ENCODE measurements at places on chromosomes 11 and 22.

GRCh38 chr11:62125316-62125715 lies 1.5 kb downstream of the INCENP start:
- no peak for DNase-seq

- DNase-seq, result no peak
Observed at GRCh38 chr11:133263332-133263731, 269.0 kb downstream of the OPCML start.

GRCh38 chr11:110303414-110303826 lies 7.0 kb upstream of the RDX start:
- no peak for DNase-seq

DNA sequence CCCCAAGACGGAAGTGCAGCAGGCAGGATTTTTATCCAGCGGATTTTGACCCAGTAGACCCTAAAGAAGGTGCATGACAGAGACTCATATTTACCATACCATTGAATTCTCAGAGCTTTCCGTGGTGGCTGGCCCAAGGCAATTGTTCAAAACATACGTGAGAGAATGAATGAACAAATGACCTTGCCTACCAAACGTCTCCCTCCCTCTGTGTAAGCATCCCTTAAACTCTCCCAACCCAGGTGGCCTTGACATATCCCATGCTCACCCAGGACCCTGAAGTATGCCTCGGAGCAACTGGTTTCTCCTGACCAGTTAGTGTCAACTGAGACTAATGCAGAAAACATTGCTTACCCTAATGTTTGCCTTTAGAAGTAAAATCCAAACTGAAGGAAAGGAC lies 154.9 kb downstream of the TEAD1 start:
- no peak for DNase-seq

DNA sequence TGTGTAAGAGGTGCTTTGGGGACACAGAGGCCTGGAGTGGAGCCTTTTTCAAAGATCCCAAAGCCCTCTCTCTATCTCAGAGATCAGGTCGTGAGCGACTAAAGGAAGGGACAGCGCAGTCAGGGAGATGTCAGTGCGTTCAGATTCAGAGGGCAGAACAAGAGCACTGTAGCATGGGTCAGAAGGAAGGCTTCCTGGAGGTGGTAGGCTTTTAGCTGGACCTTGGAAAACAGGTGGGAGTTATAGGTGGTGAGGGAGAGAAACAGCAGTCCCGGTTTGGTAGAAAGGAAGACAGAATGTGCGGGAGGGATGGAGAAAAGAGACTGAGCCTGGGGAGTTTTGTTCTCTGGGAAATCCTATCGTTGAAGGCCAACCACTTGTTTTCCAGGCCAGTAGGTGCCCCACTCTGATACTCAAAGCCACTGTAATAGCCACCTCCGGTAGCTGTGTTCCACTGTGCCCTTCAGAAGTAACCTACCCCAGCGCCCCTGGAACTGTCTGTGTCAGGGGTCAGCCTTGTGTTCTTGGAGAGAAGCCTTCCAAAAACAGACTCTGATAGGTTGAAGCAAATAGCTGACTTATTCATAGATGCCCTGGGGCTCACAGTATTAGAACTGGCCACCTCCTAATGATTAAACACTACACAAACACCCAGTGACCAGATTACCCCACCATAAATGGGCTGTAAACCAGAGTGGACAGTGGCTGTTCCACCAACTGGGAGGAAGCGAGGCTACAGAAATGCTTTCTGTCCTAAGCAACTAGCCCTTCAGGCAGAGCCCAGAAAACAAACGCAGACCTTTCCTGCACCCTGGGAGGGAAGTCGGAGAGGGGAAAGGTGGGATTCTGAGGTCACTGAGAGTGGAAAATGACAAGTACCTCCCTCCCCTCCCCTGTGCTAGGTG lies 157.7 kb downstream of the DBX1 start:
- DNase-seq, result no peak

GRCh38 chr11:102559839-102560238 lies 29.3 kb upstream of the MMP7 start:
- no peak for DNase-seq

- no peak for DNase-seq
Observed at GRCh38 chr11:65981101-65981740, 19.7 kb downstream of the SART1 start.

GRCh38 chr11:4041731-4042391 lies 52.7 kb upstream of the RRM1 start:
- no peak for DNase-seq

GRCh38 chr22:50670914-50671538 lies 1.6 kb upstream of the SHANK3 start:
- no peak for DNase-seq

GRCh38 chr11:130024361-130024760 lies 21.7 kb upstream of the PRDM10 start:
- DNase-seq, result no peak

DNA sequence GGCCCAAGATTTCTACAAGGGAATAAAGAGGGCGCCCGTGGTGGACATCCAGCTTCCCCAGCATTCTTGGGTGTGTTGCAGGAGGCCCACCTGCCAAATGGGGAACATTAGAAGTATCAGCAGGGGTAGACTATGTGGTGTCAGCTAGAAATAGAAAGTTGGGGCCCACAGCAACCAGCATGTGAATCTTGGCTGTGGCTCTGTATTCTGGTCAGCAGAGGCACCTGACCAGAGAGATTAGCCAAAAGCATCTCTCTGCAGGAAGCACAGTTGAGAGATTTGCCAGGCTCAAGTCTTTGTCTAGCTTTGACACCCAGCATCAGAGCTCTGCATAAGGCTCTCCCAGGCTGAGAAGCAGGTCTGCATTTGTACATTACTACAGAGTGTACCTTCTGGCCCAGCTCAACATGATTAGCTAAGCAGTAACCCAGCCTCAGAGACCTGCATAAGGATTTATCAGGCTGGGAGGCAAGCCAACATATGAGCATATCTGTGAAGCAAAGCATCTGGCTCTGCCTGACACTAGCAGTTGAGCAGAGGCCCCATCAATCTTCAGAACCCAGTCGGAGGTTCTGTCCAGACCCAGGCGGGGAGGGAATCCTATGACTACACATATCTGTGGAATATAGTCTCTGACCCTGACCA lies 79.9 kb downstream of the MS4A13 start:
- no peak for DNase-seq

- peak; percentile 76 for DNase-seq
Observed at GRCh38 chr11:93084727-93085505, 112.9 kb downstream of the SLC36A4 start.

- no peak for DNase-seq
Observed at GRCh38 chr11:129652835-129653234, 162.8 kb upstream of the TMEM45B start.

- DNase-seq, result peak; percentile 35
Observed at GRCh38 chr11:117814766-117815261, 9.7 kb downstream of the FXYD2 start.

DNA sequence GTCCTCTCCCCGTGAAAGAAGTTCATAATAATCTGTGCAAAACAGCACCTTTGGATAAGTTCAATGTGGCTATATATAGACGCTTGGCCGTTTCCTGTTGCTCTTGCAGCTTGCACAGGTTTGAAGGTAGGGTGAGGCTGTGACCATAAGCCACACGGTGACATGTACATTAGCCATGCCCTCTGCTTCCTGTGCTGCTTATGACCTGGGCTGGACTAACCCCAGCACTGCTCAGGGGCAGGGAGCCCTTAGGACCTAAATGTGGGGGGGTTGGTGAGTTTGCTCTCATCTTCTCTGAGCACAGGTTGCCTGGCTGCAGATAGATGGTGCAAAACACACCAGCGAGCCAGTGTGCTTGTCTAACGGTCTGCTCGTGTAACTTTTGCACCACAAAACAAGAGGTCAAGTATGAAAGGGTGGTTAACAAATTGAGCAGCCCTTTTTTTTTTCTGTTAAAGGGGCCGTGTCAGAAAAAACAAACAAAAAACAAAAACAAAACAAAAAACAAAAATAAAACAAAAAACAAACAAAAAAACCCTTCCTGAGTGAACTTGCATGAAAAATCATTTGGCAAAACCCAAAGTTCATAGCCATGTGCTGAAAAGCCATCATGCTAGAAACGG lies 37.3 kb downstream of the FLI1 start:
- no peak for DNase-seq

DNA sequence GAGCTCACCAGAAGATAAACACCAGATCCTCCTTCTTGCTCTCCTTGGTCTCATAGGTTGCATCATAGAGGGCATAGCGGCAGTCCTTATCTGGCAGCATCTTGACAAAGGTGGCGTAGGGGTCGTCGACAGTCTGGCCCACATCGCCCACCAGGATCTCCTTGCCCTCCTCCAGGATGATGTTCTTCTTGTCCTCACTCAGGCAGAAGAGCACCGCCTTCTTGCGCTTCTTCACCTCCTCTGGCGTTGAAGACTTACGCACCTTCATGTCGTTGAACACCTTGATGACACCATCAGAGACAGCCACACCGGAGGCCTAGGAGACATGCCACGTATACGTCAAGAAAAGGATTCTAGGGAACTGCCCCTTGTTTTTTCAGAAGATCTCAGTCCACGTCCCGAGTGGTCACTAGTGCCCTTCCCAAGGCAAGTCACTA lies 2.0 kb downstream of the CFL1 start:
- no peak for DNase-seq

DNA sequence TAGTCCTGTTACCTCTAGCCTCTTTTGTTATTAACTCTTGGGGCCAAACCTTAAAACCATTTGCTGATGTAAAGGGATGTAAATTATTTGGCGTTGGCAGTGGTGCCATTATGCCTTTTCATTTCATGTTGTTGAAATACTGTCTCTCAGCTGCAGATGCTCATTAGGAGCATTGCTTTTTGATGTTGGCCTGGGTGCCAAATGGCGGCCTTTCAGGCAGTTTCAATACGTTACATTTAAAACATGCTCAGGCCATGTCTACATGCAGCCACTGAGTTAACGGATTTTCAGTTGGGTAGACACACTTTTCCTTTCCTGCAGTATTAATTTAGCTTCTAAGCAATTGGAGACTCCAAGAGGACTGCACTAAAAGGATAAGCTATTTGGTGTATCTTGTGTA lies 5.3 kb downstream of the NCAM1 start:
- no peak for DNase-seq

GRCh38 chr11:111413849-111414248 lies 34.8 kb upstream of the POU2AF1 start:
- no peak for DNase-seq

- peak; percentile 80 for DNase-seq
Observed at GRCh38 chr11:122755409-122755808, 82.9 kb upstream of the CRTAM start.

- DNase-seq, result no peak
Observed at GRCh38 chr11:45795379-45795778, 9.6 kb upstream of the SLC35C1 start.

DNA sequence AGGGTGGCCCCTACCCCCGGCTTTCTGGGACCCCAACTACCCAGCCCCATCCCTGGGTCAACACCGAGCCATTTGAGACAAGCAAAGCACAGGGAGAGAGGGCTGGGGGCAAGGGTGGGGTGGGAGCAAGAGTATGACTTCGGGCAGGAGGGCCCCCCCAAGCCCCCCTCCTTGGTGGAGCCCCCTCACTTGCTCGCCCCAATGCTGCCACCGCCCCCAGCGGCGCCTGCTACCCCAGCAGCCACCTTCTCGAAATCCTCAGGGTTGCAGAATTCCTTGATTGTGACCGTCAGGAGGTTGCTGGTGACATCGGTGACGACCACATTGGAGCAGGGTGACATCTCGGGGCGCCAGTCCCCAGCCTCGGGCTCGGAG lies 6.0 kb downstream of the CBX6 start:
- DNase-seq, result no peak

DNA sequence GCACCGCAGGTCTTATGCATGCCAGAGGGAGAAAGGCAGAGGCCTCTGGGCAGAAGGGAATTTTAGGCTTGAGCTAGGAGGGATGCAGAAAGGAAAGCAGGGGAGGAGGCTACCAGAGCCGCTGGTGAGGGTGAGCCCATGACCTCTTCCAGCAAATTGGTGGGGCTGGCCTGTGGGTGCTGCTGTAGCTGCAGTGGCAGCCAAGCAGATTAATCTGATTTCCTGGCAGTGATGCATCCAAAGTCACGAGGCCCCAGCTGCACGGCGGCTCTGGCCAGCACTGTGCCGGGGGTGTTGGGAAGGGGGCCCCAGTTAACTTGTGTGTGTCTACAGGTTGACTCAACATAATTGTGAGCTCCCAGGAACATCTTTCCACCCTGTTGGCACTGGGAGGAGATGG lies 41.4 kb upstream of the B3GAT1 start:
- no peak for DNase-seq

DNA sequence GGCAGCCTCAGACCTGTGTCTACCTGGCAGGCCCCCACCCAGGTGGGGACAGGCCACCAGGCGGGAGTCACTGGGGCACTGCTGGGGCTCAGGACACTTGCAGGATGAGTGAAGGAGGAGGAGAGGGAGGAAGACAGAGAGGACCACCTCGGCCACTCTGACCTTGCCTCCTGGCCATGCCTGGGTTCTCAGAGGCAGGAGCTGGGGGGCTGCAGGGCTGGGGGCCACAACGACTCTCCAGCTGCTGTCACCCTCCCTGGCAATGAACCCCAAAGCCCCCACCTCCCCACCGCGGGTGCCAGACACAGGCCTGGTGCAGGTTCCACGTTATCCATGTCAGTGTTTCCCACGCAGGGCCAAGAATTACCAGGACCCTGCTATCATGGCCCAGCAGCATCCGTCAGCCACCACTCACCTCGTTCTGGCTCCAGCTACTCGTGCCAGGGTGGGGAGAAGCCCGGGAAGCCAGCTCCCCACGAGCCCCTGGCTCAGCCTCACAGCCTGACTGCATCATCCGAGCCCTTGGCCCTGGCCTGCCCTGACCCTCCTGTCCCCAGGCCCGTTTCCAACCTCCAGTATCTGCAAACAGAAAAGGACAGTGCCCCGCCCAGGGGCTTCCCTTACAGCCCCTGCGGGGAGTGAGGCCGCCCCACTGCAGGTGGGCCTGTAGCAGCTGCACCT lies 62.4 kb downstream of the BRD1 start:
- no peak for DNase-seq

- no peak for DNase-seq
Observed at GRCh38 chr11:82117362-82117761, 616.3 kb downstream of the FAM181B start.

GRCh38 chr22:24845041-24845898 lies 39.3 kb downstream of the SGSM1 start:
- DNase-seq, result peak; percentile 87

DNA sequence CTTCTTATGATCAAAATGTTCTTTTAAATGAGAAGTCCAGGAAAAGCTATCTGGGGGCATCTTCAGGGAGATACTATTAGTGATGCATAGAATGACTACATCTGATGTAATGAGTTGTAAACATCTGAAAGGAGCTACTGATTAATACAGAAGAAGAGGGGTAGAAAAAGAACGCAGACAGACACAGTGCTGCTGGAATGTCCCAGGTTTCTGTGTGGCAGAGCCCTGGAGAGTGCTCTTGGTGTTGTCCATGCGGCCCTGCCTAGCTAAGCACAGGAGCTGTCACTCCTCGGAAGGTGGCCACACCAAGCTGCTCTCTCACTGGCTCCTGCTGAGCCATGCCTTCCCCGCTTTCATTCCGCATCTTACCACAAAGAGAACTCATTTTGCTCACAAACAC lies 768.8 kb downstream of the OPCML start:
- DNase-seq, result no peak

- DNase-seq, result no peak
Observed at GRCh38 chr11:66685276-66686099, 7.8 kb upstream of the RBM4B start.

Measured in suppressor macrophage treated with lipopolysaccharide for 1 hour (primary cell).